ENCODE measurements at places on chromosomes 2 and 18. TPM values are rescaled to one million over a fixed set of nuclear protein-coding genes. Genes with fewer than 3 reads are reported as not detected.

DNA sequence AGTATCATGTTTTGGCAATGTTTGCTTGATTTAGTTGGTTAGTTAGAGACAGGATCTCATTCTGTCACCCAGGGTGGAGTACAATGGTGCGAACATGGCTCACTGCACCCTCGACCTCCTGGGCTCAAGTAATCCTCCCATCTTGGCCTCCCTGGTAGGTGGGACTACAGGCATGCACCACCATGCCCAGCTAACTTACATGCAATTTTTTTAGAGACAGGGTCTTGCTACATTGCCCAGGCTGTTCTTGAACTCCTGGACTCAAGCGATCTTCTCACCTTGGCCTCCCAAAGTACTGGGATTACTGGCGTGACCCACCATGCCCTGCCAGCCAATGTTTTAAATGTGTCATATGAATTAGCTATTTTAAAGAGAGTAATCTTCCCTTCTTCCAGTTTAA is 16.3 kb upstream of the CDKL4 start:
- no peak for DNase-seq

- no peak for DNase-seq
Measured at GRCh38 chr2:19124135-19124534, 234.3 kb downstream of the OSR1 start.

HOXD13 gene
- polyA plus RNA-seq: 0.08 TPM

GRCh38 chr2:195600778-195601177 is 56.2 kb upstream of the SLC39A10 start:
- no peak for DNase-seq

GRCh38 chr2:1567556-1568344 is 154.5 kb downstream of the TPO start:
- DNase-seq: no peak

DNA sequence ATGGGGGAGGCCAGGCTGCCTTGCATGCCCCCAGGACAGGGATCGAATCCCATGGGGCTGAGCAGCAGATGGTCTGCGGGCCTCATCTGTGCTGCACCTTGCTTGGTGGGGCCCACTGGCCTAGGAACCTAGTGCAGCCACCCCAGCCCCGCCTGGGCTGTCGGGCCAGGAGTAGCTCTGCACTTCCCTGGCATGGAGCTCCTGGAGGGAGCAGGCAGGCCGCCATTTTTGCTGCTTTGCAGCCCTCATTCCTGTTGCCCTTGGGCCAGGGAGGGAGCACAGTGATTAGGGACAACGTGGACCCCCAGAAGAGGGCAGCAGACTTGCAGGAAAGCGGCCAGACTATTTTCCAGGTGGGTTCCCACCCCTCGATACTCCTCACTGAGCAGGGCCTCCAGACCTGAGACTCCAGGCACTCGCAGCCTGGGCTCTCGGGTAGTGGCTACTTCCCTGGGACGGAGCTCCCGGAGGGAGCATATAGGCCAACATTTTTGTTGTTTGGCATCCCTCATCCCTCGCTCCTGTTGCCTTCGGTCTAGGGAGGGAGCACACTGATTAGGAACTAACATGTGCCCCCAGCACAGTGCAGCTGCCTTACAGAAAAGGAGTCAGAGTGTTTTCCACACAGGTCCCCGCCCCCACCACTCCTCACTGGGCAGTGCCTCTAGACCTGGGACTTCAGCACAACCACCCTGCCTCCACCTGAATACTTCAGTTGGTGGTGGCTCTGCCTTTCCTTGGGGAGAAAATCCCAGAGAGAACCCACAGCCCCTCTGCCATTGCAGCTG is 99.5 kb downstream of the MAIP1 start:
- no peak for DNase-seq

DYNAP gene
- 0.12 TPM for polyA plus RNA-seq

DNA sequence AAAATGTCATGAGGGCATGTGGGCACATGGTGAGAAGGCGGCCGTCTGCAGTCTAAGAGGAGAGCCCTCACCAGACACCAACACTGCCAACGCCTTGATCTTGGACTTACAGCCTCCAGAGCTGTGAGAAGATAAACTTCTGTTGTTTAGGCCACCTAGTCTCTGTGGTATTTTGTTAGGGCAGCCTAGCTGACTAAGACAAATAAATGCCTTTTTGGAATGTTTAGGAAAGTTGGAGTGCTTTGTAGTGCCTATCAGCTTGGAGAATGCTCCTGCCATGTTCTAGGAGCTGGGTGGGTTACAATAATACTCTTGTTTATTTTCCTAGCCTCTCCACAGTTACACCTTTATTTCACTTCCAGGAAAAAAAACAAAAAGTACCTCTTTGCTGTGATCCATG is 92.0 kb downstream of the SPP2 start:
- DNase-seq: no peak

E2F6 gene
- 23.4 TPM for polyA plus RNA-seq

Data from renal pelvis (tissue), 12 donors.